ENCODE measurements at places on chromosomes 7 and 10.

DNA sequence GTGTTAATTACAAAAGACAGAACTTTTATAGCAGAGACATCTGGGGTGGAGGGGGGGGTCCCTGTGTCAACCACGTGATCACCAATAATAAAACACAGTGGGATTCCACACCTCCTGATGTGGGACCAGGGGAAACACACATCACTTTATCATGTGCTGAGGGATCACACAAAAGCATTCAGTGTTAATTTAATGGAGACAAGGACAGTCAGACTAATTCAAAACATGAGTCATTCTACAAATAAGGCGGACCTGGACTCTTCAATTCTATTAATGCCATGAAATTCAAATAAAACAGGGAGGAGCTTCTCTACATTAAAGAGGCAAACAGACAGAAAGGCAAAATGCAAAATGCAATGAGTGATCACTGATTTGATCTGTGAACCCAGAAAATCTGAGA is 67.3 kb upstream of the PFKP start:
- no peak for DNase-seq

DNA sequence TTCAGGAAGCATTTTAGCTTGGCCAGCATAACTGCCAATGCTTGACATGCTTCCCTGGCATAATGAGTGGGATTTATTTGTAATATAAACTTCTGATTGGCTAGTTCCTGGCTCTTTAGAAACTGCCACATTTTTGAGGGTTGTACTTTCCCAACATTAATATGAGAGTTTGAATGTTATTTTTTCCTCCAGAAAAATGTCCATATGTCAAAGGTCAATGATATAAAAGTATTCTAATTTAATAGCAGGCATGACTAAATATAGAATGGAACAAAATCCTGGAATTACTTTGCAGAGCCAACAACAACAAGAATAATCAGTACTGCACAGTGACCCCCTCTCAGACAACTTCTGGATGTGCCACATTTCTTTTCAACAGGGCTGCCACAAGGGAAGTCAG is 352.6 kb downstream of the PRPF18 start:
- no peak for DNase-seq

GRCh38 chr7:88357781-88358525 is 51.3 kb upstream of the STEAP4 start:
- DNase-seq: no peak

DNA sequence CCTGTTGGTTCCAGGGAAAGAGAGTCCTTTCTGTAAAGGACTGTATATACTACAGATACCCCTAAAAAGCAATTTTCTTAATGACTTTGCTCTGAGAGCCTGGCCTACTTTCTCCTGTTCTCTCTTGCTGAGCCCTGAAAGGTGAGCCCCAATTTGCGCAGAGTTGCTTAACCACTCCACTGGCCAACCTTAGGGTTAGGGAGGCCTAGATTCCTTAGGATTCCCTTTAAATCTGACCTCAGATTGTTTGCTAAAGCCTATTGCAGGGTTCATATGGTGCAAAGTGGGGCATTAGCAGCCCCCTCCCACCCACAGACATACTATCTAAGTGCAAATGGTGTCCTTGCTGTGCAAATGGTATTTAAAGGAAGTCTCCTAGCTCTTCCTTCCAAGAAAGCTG is 164.2 kb downstream of the RNLS start:
- no peak for DNase-seq

DNA sequence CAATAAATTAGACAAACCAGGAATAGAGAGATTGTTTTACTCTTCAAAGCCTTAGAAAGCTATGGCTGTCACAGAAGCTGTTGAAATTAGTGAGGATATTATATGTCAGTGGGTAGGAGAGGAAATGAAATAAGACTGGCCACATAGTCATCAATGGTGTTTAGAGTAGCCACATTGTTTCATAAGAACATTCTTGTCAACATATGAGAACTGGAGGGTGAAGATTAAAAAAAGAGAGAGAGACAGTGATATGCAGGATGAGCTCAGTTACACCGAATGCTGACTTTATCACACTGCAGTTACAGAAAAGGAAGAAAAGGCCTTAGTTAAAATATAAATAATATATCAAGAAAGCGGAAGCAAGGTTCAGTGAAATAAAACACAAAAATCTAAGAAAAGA is 412.0 kb downstream of the CNTNAP2 start:
- no peak for DNase-seq

DNA sequence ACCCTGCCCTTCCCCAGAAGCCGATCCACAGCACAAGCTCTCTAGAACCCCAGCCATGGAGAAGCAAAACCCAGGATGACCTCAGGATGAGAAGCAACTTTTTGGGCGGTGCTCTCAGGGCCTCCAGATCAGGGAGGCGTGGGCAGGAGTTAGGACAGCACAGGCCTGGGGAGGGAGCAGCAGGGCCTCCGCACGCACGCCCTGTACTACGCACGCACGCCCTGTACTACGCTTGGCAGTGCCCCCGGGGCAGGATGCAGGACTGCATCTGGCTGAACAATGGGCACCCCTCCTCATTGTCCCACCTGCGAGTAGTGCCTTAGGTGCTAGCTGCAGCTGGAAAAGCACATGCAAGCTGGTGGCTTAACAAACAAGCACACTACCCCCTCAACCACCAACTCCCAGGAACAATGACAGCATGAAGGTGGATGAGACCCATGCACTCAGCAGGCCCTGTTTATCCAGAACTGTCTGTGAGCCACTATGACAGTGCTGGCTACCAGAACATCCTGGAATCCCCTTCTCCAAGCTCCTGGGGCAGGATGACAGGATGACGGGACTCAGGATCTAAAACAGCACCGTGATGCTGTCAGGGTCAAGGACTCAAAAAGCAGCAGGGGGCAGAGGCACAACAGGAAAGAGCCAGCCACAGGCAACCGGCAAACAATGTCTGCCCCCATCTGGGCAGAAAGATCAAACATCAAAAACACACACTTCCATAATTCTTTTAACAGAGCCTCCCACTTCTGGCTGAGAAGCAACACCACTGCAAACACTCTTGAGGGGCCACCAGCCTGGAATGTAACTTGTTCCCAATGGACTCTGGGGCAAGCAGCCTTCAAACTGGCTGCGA is 11.8 kb downstream of the PODXL start:
- no peak for DNase-seq

DNA sequence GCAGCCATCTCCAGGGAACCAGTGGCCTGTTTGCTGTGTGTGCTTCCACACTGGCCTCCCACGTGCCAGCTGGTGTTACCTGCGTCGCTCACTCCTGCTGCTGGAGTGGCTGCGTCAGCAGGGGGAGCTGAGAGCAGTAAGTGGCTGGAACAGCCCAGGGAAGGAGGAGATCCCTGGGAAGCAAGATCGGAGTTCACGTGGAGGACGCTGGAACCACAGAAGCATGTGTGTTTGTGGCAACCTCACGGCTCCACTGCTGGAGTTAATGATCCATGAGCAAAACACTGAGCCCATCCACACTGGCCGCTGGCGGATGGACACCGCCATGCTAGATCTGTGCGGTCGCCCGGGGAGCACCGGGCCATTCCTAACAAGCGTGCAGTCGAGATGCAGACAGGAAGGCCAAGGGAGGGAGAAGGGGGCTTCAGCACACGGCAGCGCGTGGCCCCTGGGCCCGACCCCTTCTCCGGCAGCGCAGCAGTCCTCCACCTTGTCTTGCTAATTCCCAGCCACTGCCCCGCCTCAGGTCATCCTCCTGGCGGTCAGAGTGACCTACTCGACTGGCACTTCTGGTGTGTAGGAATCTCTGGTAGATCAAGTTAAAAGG is 68.5 kb upstream of the EEPD1 start:
- no peak for DNase-seq

- no peak for DNase-seq
Measured at GRCh38 chr7:142636751-142637150, 112.5 kb upstream of the PRSS1 start.

DNA sequence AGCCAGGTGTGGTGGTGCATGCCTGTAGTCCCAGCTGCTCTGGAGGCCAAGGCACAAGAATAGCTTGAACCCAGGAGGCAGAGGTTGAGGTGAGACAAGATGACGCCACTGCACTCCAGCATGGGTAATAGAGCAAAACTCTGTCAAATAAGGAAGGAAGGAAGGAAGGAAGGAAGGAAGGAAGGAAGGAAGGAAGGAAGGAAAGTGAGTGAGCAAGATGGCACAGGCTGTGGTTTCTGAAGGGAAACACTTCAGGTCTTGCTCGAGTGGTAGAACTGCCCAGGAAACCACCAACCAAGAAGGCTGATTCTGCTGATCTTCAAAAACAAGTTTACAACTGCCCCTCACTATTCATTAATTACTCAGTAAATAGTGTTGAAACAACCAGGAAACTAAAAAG is 45.2 kb downstream of the EZH2 start:
- DNase-seq: no peak

GRCh38 chr7:81705206-81705605 is 64.6 kb downstream of the HGF start:
- no peak for DNase-seq

GRCh38 chr7:21722371-21722770 is 179.5 kb downstream of the DNAH11 start:
- DNase-seq: no peak

DNA sequence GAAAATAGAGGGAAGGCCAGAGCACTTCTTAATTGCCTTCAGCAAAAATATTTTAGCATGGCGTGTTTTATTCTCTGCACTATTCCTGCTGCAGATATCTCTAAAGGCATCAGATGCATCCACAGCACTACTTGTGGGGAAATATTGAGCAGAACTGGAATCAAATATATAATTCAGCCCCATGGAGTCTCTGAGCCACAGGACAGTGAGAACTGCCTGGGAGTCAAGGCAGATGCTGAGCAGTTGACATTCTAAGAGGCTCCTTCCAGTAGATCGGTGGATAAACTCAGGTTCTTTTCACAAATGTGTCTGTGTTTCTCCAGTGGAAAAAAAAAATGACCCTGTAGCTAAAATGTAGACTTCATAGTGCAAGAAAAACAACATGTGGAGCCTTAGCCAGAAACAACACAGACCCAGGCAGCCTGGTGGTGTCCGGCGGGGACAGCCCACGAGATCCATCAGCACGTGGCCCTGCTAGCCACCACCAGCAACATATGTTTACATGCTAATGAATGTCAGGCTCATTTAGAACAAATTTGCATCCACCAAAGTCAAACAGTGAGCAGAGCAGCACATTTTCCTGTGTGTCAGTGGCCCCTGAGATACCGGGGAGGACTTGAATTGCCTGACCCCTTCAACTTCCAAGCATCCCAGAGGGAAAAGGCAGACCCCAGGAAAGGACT is 123.3 kb upstream of the PFKP start:
- DNase-seq: no peak

- DNase-seq: no peak
Measured at GRCh38 chr10:102118867-102119266, 1.3 kb downstream of the LDB1 start.

DNA sequence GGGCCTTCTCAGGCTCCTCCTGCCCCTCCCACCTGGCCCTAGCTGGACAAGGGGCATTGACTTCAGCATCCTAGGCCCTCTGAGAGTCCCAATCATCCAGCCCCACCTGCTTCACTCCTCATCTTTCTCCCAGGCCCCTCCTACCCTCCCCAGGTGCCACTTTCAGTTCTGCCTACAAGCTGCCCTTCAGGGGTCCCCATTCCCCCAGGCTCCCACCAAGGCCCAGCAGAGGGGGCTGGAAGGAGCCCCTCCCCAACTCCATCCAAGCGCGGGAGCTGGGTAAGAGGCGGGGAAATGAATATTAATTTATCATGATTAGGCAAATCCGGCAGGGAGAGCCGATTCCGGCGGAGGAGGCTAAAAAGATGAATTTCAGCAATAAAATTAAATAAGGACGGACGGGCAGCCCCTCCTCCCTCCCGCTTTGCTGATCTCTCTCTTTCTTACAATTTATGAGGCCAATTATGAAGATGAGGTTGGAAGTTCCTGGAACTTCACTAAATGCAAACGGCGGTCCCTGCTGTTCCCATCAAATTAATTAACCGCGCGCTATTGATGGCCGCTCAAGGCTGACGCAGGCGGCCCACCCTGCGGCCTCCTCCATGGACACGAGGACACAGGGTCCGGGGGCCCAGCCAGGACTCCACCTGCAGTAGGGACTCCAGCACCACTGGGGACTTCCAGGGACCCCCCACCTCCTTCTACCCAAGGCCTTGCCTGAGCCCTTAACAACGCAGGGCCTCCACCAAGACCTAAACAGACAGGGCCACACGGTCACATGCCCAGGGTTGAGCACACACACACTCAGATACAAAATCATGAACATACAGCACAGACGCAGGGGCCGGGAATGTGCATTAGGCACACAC is 13.9 kb downstream of the POLL start:
- no peak for DNase-seq

DNA sequence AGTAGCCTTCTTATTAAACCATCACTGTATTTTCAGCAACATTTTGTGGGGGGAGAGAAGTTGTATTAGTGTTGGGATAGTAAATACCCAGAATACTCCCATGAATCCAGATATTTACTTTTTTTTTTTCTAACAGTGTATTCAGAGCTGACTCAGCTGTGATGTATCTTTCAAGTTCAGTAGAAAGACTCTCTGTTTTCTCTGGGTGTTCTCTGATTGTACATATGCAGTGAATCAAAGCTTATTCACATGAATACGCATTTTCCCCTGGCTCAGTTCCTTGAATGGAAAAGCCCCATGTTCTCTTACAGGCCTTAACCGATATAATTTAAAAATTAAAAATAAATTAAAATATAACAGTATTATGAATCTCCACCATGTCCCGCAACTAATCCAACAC is 1.3 kb downstream of the TFPI2 start:
- no peak for DNase-seq

DNA sequence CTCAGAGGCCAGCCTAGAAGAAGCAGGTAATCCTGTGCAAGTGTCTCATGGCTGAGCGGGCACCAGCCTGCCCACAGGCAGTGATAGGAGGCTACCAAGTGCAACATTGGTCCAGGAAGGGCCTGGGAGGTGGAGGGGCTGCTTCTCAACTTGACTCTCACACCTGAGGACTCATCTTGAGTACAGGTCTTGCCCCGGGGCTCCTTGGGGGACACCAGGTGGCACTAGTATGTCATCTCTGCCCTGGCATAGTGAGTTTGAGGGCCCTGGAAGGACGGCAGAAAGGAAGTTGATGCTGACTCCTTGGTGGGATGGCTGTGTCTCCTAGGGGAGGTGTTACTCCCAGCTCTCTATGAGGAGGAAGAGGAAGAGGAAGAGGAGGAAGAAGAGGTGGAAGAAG is 2.3 kb downstream of the CCDC136 start:
- DNase-seq: no peak

- DNase-seq: no peak
Measured at GRCh38 chr7:69994886-69995542, 396.7 kb downstream of the AUTS2 start.
